ENCODE measurements at places on chromosomes 13 and 19.

- no peak for DNase-seq
Observed at GRCh38 chr13:64962404-64962803, 2267.7 kb downstream of the PCDH9 start.

GRCh38 chr13:75309981-75310580 lies 171.9 kb downstream of the TBC1D4 start:
- DNase-seq = no peak

DNA sequence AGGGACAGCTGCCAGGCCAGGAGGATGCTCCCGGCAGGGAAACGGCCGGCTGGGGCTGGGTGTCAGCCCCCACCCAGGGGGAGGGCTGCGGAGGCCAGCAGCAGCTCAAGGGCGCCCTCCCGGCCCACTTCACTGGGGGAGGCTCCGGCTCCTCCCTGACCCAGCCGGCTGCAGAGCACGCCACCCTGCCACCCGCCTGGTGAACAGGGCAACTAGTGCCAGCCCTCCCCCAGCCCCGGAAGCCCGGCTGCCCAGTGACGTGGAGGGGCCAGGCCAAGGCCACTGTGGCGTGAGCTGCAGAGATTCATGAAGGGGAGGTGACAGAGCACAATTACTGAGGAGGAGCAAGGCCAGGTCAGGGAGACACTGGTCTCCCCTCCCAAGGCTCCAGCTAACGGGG lies 14.7 kb downstream of the REXO1 start:
- DNase-seq = no peak

- no peak for DNase-seq
Observed at GRCh38 chr19:19527674-19528625, 761 bp upstream of the YJEFN3 start.

DNA sequence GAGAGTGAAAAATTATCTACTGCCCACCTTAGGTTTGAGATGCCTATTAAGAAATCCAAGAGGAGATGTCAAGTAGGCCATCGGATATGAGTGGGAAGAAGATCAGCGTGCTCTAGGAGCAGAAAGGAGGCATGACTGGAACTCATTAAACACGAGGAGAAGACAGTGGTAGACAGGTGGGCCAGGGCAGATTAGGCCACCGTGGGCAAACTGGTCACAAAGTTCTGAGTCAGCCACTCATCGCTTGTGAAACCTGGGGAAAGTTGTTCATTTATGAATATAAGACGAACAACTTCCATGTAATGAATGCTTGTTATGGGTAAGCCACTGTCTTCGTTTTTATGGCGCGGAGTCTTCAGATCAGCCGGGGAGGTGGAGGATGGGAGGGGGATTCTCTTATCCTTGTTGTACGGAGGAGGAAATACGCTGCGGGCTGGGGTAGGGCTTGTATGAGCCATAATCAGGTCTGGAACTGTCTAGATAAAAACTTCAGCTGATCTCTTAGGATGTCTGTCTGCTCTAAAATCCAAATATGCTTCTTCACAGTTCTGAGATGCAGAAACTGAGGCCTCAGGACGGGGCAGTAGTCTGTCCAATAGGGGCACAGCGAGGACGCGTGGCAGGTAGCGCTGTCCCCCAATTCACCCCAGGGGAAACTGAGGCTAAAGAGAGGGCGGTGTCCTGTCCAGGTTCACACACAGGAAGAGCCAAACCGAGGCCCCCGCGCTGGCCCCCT lies 1.1 kb upstream of the ZNF444 start:
- no peak for DNase-seq

- no peak for DNase-seq
Observed at GRCh38 chr13:61795580-61795979, 379.9 kb upstream of the PCDH20 start.

DNA sequence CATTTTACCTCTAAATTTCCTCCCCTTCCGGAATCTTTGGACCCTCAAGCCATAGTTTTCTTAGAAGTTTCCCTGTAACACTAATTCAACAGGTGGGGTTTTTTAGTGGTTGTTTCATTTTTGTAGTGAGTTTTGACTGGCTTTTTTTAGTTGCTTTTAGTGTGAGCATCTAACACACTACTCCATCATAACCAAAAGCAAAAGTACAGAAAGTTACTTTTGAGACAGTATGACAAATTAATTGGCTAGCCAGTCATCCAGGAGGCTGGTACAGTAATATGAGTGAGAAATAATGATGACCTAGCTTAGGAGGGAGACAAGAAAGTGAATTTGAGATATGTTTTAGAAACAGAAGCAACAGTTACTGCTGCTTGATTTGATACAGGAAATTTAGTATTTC lies 71.5 kb downstream of the DNAJC15 start:
- DNase-seq = no peak

- DNase-seq = no peak
Observed at GRCh38 chr13:87498681-87499080, 172.5 kb upstream of the SLITRK5 start.

DNA sequence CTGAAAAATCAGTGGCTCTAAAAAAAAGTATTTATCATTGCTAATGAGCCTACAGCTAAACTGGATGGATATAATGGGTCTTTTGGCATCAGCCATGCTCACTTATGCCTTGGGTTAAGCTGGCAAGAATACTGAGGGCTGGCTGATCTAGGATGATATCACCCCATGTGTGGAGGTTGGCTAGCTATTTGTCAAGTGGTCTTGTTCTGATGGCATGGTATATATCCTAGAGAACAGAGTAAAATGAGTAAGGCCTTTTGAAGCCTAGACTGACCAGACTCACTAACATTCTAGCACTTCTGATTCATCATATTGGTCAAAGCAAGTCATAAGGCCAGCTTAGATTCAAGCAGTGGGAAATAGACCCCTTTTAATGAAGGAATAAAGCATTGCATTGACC lies 383.0 kb downstream of the SLITRK1 start:
- no peak for DNase-seq

Data from CD4-positive, alpha-beta T cell treated with Interleukin-17A for 1 hour (primary cell).